ENCODE measurements at places on chromosomes 12 and 14.

- peak; percentile 86 for DNase-seq
Measured at GRCh38 chr12:45730348-45731189, 1.1 kb downstream of the ARID2 start.

DNA sequence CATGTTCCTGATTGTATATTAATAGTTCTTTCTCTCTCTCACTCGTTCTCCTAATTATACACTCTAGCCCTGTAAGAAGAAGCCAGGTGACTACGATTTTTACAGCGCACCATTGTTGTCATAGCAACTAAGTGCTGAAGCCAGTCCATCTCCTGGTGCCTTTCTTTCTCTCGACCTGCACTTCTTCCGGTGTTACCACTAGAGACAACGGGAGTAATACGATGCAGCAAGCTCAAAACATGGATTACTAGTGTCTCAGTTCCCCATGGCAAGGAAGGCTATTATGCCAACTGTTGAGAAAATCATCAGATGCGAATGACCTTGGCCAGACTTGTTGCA, 40.8 kb upstream of the DCD start:
- peak; percentile 8 for DNase-seq

DNA sequence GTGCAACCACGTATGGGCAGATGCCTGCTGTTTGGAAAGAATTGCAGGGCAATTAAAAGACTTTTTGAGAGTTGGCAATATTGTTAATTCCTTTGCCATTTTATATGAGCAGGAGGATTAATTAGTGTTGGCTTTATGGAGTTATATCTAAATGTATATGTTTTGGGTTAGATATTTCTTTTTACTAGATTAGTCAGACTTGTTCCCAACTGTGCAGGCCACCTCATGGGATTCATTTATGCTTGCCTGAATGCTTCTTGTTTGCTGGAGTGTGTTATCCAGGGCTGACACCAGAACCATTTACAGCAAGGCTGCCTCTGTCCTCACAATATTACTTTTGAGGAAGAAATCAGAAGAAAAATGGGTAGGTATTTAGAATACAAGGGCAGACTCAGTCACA, 192.5 kb downstream of the KTN1 start:
- DNase-seq: no peak

DNA sequence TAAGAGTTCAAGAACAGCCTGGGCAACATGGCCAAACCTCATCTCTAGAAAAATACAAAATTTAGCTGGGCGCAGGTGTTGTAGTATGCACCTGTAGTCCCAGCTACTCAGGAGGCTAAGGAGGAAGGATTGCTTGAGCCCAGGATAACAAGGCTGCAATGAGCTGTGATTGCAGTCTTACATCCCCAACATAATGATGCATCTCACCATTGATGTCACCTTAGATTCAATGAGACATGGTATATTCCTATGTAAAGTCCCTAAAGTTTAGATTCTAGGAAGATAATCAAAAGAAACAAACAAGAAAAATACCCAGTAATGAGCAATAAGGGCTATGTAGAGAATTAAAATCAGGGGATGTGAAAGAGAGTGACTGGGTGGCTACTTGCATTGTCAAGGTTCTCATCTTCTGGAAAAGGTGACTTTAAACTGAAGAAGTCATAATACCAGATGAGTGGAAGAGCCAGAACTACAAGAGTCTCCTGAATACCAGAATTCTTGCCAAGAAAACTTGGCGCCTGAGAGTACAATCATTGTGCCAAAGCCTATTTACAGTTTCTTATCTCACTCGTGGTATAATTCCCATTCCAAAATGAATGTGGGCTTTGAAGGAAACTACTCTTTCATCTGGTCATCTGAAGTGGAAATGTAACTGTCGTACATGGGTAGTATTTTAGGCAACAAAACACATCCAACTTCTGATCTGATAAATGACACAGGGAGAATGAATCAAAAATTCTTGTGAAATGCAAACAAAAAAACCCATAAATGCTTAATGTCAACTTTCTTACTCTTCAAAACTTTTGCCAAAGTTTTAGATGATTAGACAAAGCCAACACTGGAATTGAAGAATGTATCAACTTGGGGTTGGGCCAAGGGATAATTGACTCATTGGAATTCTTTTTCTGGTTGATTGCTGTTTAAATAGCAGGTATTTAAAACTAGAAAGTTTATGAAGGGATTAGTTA, 81.1 kb upstream of the ST8SIA1 start:
- DNase-seq: peak; percentile 89

GRCh38 chr12:130965214-130965613, 11.5 kb downstream of the ADGRD1 start:
- DNase-seq: no peak

- no peak for DNase-seq
Measured at GRCh38 chr14:86770186-86770585, 1222.8 kb downstream of the GALC start.

GRCh38 chr12:72017054-72017651, 78.5 kb downstream of the TPH2 start:
- DNase-seq: peak; percentile 63

Measured in spinal cord (tissue), 10 donors.